ENCODE measurements at places on chromosomes 7 and 10.

- DNase-seq: no peak
Measured at GRCh38 chr7:157930441-157930840, 593.6 kb downstream of the DNAJB6 start.

GRCh38 chr7:114588506-114588905 lies 173.9 kb downstream of the FOXP2 start:
- no peak for DNase-seq

DNA sequence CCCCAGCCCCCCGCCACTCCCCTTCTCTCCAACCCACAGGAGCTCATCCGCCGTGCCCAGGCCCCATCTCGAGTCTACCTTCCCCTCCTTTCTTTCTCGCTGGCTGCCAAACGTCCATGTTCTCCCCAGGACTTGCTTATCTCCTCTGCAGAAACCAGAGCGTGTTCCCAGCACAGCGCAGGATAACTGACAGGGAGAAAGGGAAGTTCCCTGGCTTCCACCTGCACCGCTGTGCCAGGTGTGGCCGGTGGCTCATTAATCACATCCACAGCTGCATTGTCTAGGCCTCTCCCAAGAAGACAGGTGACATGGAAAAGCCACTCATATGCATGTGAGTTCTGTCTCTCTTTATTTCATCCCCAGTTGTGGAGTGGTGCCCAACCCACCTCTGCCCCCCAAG lies 113.2 kb downstream of the ITIH5 start:
- DNase-seq: no peak

GRCh38 chr10:17092986-17093803 lies 36.4 kb downstream of the CUBN start:
- no peak for DNase-seq

- DNase-seq: no peak
Measured at GRCh38 chr10:110488940-110489339, 8.8 kb upstream of the DUSP5 start.

DNA sequence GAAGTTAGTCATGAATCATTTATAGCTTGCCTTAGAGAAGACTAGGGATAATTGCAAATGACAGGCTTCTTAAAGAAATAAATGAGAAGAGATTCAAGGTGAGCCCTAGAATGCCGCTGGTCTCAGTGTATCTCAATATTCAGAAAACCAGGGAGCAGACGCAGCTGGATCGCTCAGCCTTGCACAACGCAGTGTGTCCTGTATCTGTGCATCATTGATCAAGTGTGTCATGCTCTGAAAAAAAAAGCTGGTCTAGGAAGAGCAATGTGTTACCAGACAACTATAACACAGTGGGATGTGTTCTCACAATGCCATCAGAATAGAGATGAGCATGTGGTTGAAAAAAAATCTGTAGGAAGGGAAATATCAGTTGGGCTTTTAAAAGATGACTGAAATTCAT lies 230.1 kb downstream of the CALN1 start:
- no peak for DNase-seq

DNA sequence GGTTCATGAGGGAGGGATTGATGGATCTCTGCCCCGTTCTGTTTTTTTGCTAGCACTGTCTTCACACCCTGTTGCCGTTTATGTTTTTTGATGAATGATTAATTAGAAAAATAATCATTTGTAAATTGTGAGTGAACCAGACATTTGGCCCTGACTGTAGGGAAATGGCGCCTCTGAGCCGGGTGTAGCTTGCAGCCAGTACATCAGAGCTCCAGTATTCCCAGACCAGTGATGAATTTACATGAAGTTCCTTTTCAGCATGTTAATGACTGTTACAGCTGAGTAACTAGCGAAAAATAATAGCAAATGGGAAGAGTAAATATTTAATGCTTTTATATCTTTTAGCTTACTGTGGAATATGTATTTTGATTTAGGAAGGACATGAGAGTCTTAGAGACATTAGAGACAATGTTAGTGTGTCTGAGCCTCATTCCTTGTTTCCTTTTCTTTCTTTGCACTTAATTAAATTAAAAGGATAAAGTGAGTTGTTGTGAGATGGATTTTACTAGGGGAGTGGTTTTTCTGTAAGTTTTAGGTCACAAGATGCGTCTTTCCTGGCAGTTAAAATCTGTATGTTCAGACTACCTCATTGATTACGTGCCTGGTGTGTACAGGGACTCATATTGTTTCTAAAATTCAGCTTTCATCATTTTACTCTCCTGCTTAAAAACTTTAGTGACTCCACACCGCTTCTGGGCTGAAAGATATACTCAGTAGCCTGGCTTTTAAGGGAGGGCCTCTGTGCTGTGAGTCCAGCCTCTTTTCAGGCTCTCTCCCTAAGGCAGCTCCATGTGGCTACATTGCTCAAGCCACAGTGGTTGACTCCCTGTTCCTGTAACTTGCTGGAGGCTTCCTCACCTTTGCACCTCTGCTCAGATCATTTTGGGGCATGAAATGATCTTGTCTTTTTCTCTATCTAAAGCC lies 86.4 kb downstream of the AUTS2 start:
- no peak for DNase-seq

GRCh38 chr7:12524794-12525386 lies 45.6 kb upstream of the SCIN start:
- DNase-seq: no peak

DNA sequence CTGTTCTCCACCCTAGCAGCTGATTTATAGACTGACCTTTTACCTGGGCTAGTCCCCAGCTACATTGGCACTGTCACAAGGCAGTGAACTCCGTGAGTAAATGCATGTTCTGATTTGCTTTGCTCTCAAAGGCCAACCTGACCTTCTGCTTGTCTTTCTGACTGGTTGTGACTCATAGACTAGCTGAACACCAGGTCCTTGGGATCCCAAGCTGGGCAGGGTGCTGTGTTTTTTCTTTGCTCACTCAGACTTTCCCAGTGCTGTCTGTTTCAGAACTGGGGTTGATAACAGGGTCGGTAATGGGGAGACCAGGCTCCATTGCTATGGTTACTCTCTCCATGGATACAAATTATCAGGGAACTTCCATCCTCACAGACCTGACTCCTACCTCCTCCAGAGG lies 35.0 kb downstream of the EVX1 start:
- DNase-seq: no peak

DNA sequence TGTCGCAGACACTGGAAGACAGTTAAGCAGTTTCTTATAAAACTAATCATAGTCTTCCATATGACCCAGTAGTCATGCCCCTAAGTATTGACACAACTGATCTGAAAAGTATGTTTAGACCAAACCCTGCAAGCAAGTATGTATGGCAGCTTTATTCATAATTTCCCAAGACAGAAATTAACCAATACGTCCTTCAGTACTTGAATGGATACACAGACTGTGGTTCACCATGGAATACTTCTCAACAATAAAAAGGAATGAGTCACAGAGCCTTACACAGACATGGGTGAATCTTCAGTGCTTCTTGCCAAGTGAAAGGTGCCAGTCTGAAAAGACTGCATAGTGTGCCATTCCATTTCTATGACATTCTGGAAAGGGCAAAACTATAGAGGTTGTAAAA lies 50.2 kb upstream of the AKR1E2 start:
- no peak for DNase-seq

DNA sequence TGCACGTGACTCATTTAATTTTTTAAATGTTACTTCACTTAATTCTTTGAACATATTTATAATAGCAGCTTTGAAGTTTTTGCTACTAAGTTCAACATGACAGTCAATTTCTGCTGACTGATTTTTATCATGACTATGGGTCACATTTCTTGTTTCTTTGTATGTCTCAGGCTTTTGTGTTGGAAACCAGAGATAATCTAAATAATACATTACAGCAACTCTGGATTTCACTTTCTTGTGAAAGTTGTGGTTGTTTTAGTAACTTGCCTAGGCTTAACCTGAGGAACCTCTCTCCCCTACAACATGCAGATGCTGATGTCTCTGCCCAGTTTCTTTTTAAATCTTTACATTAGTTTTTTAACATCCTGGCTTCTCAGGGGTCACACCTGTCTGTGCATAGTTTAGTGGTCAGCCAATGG lies 180.8 kb downstream of the CCDC71L start:
- no peak for DNase-seq

DNA sequence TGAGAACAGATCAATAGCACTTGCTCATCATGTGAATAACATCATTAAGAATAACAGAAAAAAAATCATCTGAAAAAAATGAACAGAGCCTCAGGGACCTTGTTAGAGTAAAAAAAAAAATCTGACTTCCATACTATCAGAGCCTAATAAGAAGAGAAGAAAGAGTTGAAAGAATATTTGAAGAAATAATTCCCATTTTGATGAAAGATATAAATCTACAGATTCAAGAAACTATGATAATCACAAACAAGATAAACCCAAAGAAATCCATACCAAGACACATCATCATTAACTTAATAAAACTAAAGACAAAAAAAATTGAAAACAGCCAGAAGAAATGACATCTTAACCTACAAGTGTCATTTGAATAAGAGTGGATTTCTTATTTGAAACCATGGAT lies 134.4 kb downstream of the BMS1 start:
- DNase-seq: no peak

DNA sequence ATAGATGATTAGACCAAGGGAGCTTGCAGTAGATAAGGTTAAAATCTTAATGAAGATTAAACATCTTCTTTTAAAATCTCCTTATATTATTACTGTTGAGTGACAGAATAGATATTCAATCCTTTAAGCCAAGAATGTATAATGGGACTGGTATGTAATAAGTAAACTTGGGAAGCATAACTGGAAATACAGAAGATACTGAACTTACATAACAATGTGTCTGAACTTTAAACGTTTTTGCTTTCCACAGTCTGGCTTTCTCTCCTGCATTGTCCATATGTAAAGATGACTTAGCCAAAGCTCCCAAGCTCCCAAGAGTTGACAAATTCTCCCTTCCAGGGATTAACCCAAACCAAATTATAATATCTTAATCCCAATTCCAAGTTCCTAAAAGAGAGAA lies 129.8 kb downstream of the KCND2 start:
- no peak for DNase-seq

DNA sequence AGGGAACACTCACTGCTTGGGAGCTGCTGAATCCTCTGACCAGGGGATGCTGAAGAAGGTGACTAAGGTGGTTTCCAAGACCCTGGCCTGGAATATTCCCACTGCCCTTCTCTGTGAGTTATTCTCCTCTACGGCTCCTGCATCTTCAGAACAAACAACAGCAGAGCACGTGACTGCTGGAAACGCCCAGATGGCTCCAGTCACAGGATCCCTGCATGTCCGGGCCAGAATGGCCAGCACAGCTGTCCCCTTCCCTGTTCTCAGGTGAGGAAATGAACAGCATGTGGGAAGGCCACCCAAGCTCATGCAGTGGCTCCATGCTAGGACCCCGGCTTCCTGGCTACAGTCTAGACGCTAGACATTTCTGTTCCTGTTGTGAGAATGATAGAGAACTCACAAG lies 43.1 kb downstream of the GHRHR start:
- DNase-seq: no peak

DNA sequence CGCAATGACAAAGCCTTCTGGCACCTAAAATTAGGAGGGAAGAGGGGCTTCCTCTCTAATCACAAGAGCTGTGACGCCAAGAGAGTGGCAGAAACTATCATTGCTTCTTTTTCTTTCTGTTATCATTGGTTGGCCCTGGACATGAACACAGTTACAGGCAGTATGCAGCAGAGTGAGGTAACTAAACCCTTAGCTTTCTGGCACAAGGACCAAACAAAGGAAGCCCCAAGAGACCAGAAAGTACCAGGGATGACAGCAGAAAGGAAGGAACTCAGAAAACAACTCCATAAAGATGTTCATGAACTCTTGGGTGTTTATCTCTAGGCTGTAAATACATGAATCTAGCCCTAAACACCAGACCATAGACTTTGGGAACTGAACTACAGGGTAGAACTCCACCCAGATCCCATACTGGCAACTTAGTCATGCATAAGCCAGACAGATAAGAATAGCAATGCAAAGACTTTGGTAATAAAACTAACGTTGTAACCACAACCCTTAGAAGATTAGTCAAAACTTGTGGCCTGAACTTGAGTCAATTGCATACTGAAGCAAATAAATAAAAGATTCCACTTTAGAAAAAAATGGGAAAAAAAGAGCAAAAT lies 195.7 kb upstream of the PTN start:
- DNase-seq: no peak

DNA sequence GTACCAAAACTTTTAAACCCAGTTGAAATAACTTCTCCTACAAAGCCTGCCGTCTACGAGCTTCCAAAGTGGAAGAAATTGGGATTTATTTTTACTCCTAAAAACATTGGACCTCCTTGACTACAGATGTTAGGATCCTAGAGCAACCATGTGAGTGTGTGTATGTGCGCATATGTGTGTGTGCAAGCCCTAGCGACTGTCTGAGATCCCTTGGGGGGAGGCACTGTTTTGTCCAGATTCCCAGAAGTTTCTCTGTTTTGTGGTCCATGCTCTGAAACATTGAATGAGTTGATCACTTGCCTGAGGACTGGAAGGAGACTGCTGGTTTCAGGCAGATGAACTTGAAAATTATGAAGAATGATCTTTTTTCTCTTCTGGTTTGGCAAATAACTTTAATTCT lies 312.3 kb upstream of the ZNF32 start:
- no peak for DNase-seq

GRCh38 chr10:17616403-17617030 lies 657 bp downstream of the HACD1 start:
- DNase-seq: no peak

- no peak for DNase-seq
Measured at GRCh38 chr10:92753865-92754264, 64.1 kb downstream of the HHEX start.

DNA sequence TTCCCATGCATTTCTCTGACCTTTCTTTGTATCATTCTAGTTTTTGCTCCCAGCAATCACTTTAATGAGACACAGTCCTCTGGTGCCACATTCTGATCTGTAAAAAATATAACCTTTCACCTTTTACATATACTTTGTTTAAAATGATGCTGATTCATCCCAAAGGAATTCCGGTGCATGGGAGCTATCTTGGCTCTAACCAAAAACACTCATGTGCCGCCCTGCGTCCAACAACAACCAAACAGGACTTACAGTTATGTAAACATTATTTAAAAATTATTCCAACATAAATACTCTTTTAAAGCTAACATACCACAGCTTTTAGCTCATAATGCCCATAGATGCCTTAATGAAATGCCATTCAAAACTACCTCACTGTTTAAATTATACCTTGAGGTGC lies 7.7 kb upstream of the OPALIN start:
- DNase-seq: no peak

DNA sequence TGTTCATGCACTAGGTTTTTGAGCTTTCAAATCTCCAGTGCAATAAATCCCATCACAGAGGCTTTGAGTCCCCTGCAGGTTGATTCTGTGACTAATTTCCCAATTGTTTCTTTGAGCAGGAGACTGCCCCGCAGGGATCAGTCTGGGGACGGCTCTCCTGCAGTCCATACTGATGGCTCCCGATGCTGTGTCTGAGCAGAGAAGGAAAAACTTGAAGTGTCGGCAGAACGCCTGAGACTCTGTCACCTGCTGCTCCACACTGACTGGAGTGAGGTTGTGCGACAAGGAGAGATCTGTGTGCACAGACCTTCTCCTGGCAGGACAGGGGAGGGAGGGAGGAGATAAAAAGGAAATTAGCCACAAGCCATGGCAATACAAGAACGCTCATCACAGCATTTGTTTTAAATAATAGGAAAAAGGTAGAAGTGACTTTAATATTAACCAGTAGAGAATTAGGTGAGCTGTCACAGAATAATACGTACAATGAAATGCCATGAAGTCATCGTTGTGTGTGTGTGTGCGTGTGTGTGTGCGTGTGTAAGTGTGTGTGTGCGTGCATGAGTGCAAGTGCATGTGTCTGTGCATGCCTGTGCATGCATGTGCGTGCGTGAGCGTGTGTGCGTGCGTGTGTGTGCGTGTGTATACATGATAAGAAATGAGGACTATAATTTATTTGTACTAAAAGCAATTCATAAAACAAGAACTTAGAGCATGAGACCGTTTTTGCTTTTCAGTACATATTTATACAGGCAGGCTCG lies 38.2 kb downstream of the HTR5A start:
- DNase-seq: no peak

GRCh38 chr10:97444212-97444611 lies 1.6 kb downstream of the EXOSC1 start:
- no peak for DNase-seq

Data from GDM1 (cell line).